ENCODE measurements at places on chromosomes 5 and 9.
A peak's percentile ranks its signal among the peaks of the same experiment; 100 is the strongest.

DNA sequence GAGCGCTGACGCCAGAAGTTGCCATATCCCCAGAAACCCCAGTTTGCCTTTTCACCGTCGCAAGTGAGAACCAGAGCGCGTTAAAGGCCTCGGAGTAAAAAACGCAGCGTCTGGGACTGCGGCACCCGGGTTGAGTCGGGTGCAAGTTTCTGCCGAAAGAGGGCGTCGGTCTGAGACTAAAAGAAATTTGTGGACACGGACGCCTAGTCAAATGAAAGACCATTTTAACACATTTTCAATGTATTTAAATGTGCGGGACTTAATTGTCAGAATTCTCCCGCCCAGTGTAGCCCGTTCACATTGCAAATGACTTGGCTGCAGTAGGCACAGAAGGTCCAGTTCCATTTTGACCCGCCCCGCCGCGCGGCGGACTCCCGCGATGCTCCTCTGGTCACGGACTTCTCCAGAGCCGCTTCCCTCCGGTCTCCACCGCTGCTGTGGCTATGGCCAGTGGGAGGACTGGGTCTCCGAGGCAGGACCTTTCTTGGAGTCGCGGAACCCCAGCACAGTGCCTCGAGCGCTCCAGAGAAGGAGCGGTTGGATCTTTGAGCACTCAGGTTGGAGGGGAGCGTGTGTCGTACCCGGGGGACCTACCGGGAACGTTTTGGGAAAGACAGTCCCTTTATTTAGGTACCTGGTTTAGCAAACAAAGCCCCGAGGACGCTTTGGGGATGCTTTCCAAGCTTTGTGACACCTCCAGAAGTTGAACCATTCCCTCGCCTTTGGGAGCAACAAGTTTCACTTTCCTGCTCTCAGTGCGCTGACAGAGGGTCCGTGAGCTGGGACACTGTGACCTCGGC is 1.2 kb upstream of the NPR3 start:
- peak; percentile 91 for DNase-seq

- DNase-seq: no peak
These were observed 5.8 kb upstream of the ZNF367 start for GRCh38 chr9:96423985-96424336.

DNA sequence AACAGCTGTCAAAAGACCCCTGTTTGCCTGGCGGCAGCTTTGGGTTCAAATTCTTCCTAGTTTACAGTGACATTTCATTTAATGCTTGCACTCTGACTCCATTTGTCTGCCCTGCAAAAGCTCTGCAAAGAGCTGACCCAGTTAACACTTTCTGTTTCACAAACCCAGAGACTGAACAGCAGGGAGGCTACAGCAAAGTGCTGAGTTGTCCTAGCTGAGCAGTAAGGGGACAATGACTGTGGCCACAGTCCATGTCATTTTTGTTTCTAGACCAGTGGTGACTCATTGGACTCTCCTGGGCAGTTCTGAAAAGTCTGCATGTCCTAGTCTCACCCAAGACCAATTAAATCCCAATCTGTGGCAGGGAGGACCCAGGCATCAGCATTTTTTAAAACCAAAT is 994.8 kb upstream of the WWC1 start:
- DNase-seq: no peak

GRCh38 chr9:91465420-91465819 is 41.8 kb upstream of the NFIL3 start:
- DNase-seq: no peak

GRCh38 chr5:96881511-96882115 is 5.3 kb downstream of the ERAP2 start:
- DNase-seq: peak; percentile 50

- DNase-seq: no peak
These were observed 437.2 kb downstream of the CSNK1G3 start for GRCh38 chr5:123949043-123949804.

- DNase-seq: no peak
These were observed 128.4 kb downstream of the SNX18 start for GRCh38 chr5:54645882-54646355.

GRCh38 chr9:88971131-88971960 is 19.9 kb upstream of the S1PR3 start:
- no peak for DNase-seq

- peak; percentile 86 for DNase-seq
These were observed 1079.9 kb upstream of the ACO1 start for GRCh38 chr9:31304576-31304975.

DNA sequence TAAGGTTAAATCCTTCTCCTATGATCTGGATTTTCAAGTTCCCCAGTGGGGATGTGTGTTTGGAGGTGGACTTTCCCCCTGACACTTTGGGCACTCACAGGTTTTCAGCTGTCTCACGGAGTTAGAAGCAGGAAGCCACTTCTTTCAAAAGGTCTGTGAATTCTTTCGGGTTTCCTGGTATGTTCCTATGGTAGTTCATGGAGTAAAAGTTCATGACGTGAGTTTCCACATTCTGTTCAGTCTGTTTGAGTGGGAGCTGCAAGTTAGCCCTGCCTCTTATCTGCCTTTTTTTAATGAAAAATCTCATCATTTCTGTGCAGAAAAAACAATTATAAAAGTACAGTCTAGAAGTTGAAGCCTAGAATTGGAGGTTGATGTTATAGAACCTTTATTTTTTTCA is 24.9 kb upstream of the SNCAIP start:
- DNase-seq: no peak

- DNase-seq: no peak
These were observed 229.2 kb downstream of the SPOCK1 start for GRCh38 chr5:137269946-137270345.

GRCh38 chr9:83385317-83385716 is 152.9 kb downstream of the FRMD3 start:
- DNase-seq: no peak

DNA sequence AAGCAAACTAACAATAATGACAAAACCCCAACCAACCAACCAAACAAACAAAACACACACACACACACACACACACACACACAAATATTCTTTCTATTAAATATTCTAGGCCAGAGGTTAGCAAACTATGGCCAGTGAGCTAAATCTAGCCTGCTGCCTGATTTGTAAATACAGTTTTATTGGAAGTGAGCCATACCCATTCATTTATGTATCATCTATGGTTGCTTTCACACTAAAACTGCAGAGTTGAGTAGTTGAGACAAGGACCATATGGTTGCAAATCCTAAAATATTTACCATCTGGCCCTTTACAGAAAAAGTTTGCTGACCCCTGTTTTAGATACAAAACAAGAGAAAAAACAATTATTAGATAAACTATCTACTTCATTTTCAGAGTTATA is 620.5 kb upstream of the SEMA6A start:
- no peak for DNase-seq

DNA sequence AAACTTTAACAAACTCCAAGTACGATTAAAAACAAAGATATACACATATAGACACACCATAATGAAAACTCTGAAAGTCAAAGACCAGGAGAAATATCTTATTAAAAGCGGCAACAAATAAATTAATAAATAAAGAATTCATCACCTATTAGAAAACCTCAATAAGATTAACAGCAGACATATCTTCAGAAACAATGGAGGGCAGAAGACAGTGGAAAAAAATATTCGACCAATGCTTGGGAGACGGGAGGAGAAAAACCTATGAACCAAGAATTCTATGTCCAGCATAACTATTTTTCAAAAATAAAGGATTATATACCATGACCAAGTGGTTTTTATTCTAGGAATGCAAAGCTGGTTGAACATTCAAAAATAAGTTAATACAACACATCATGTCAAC is 578.6 kb upstream of the CCNG1 start:
- DNase-seq: no peak

DNA sequence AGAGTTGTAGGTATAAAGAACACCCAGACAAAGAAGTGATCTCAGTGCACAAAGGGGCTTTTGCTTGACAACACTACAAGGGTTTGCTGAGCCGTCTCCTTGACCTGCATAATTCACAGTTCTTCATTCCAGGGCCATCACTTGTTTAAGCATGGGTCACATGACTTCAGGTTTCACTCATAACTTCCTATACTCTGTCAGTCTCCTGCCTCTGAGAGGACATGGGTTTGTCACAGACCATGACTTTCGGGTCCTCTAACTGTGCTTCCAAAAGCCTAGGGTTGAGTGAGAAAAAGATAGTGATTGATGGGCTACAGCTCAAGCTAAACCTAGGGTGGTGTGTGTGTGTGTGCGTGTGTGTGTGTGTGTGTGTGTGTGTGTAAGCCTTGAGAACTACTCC is 166.4 kb downstream of the CDH6 start:
- no peak for DNase-seq

DNA sequence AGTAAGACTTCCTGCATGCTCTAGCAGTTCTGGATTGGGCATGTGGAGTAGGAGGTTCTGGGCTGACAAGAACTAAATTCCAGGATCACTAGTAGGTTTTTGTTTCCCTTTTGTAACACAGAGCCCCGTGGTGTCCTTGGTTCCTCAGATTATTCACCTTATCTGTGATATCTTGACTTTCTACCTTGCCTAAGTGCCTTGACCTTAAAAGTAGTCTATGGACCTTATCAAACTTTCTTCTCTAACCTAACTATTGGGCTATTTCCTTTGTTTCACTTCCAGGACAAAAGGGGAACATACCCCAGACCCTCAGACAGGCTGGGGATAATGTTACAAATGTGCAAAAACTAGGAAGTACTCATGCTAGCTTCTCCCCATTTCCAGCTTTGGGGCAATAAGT is 595.3 kb downstream of the PSAT1 start:
- DNase-seq: no peak

DNA sequence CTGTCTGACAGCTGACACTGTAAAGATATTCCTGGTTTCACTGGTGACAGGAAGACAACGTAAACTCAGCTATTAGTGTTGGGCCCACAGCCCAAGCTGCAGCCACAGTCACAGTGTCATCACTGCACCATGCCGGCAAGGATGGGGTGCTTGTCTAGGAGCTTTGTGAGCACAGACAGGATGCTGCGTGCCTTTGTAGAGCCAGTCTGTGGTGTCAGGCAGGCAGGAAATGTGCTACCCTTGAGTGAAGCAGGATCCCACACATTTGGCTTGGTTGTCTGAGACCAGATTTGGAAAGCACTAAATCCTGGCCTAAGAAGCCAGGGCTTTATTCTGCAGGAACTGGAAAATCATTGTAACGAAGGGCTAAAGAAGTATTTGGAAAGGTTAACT is 121.6 kb upstream of the ADAMTS16 start:
- DNase-seq: no peak

DNA sequence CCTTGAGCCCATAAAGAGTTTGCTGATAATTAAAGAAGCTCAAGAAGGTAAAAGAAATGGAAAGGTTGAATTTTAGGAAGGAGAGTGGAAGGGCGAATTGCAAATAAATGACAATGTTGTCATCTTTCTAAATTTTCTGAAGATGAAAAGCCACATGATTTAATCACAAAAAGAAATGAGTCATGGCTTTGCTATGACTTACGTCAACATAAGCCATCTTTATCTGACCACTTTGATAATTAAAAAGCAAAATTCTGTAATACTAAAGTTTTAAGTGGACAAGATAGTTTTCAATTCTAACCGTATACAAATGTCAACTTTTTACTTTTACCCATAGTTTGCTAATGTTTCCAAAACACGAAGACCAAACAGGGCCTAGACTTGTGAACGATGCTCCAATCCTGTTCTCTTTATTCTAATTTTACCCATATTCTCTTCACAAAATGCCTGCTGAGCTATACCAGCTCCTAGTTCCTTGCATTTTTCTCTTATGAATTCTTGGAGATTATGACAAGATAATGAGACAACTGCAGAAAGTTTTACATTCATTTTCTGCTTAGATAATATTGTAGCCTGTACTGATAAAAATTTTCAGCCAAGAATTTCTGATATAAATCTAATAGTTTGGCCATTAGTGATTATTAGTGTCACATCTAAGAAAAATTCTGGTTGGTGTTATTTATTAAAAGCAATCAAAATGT is 21.8 kb upstream of the PRUNE2 start:
- DNase-seq: no peak

DNA sequence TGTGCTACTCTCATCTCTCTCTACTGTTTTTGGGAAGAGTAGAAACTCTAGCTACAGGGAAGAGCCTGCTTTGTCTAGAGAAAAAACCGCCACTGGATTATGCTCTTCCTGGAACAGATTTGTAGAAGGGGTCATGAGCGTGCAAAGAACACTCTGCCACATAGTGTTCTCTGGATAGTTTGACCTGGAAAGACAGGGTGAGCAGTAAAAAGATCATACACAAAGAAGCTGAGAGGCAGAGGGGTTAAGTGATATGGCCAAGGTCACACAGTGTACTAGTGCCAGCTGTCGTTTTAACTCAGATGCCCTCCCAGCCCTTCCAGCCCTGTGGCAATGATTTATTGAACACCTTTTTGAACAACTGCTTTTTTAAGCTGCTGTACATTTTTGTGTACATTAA is 182.2 kb downstream of the NNT start:
- no peak for DNase-seq

DNA sequence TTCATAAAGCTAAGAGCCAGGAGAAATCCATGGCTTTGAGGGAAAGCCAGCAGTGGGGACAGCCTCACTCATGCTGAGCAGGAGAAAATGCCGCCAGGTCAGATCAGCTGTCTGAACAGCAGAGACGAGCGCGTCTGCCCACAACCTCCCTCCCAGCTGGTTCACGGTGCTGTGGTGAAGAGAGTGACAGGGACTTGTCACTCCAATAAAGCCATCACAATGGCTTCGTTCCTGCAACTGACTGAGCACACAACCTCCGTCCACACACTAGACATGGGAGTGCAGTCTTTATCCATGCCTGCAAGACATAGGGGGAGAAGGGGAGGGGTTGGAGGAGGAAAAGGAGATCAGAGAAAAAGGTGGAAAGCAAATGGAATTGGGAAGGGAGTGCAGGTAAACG is 206.9 kb downstream of the GABBR2 start:
- DNase-seq: no peak

- DNase-seq: peak; percentile 94
These were observed 1.4 kb downstream of the ATOSB start for GRCh38 chr9:35114113-35114839.

GRCh38 chr5:179892255-179892654 is 15.4 kb downstream of the TBC1D9B start:
- DNase-seq: no peak

DNA sequence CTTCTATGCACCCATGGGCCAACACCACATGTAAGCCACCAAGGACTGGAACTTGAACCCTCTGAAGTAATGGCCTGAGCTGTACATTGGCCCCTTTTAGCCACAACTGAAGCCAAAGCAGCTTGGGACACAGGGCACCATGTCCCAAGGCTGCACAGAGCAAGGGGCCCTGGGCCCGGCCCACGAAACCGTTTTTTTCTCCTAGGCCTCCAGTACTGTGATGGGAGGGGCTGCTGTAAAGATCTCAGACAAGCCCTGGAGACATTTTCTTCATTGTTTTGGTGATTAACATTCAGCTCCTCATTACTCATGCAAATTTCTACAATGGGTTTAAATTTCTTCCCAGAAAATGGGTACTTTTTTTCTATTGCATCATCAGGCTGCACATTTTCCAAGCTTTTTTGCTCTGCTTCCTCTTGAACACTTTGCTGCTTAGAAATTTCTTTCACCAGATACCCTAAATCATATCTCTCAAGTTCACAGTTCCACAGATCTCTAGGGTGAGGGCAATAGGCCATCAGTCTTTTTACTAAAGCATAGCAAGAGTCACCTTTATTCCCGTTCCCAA is 25.5 kb upstream of the FBXW11 start:
- no peak for DNase-seq

Data from kidney glomerular epithelial cell (primary cell).